ENCODE measurements at places on chromosomes 5 and 9.

- no peak for DNase-seq
These were observed 104.0 kb upstream of the SARDH start for GRCh38 chr9:133842174-133842573.

DNA sequence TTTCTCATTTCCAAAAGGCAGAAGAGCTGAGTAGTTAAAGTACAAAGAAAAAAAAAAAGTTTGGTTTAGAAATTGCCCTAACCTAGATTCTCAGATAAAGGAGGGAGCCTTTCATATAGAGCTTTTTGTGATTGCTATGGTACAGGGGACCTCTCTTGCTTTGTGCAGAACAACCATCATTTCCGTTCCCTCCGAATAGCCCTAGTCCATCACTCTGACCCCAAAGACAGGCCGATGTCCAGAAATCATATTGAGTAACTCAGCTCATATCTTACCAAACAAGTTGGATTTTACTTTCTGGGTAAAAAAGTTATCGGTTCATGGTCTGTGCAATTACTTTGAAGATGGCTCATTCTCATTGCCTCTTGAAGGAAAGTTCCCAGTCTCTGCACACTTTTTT, 36.7 kb upstream of the COL15A1 start:
- DNase-seq = no peak

- no peak for DNase-seq
These were observed at the start of gene PHF24 for GRCh38 chr9:34957492-34958410. Gene PHF24 (plus strand): TSS chr9:34958285. CDS start chr9:34971299, 13,014 bp downstream.

GRCh38 chr5:21452449-21452848, 1400.7 kb downstream of the CDH12 start:
- no peak for DNase-seq

GRCh38 chr5:161851691-161852299, 3.9 kb downstream of the GABRA1 start:
- no peak for DNase-seq

- no peak for DNase-seq
These were observed 19.3 kb downstream of the ISOC1 start for GRCh38 chr5:129113867-129114266.

All from inflammatory macrophage treated with lipopolysaccharide for 1 hour (primary cell).